ENCODE measurements at places on chromosomes 5 and 9.

- DNase-seq = no peak
Observed at GRCh38 chr5:141150224-141150992, 551 bp downstream of the PCDHB6 start.

- DNase-seq = no peak
Observed at GRCh38 chr5:107324071-107324470, 346.7 kb downstream of the EFNA5 start.

- no peak for DNase-seq
Observed at GRCh38 chr9:99712214-99712613, 109.5 kb upstream of the NR4A3 start.

DNA sequence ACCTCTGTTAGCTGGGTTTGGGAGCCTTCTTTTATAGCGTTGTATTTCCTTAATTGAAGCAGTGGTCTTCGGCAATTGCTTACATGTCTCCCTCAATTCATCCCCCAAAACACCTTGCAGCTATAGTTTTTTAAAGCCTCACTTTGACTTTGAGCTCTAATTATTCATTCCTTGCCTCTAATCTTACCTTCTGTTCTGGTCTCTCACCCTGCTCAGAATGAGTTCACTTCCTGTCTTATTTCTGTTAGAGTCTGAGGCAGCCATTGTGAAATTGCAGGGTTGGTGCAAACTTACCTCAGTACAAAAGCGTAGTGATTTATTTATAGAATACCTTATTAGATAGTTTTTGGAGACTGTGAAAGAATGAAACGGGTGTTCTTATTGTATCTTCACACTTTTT lies 35.0 kb downstream of the AOPEP start:
- no peak for DNase-seq

GRCh38 chr9:15482146-15482545 lies 28.6 kb downstream of the PSIP1 start:
- DNase-seq = no peak

DNA sequence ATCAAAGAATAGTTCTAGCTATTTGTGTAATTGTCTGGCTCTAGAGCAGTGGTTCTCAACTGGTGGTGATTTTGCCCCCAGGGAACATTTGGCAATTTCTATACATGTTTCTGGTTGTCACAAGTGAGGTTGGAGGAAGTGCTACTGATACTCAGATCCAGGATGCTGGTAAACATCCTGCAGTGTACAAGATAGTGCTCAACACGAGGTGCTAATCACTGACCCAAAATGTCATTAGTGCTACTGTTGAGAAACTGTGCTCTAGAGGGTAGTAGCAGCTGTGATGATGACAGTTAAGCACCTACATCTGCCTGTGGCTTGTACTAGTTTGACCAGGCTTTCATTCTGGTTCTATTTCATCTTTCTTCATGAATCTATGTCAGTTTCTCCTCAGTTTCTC lies 22.1 kb downstream of the LRRC19 start:
- no peak for DNase-seq

GRCh38 chr9:121720311-121721057 lies 69.0 kb downstream of the DAB2IP start:
- DNase-seq = no peak

GRCh38 chr5:10272053-10272874 lies 22.2 kb downstream of the CCT5 start:
- no peak for DNase-seq
